Left ventricle myocardium inferior (tissue), 1 donor: ENCODE measurements at places on chromosomes 3 and 15. TPM values are rescaled to one million over a fixed set of nuclear protein-coding genes. Genes with fewer than 3 reads are reported as not detected.
A peak's percentile ranks its signal among the peaks of the same experiment; 100 is the strongest.

Gene PLA2G4D
- not detected for total RNA-seq

Gene REC114
- total RNA-seq, result 1.4 TPM

Gene MYEF2
- total RNA-seq, result 11.9 TPM

Gene KLHL40
- total RNA-seq, result 0.22 TPM

Gene RLBP1
- not detected for total RNA-seq

Gene NPAP1
- not detected for total RNA-seq

DNA sequence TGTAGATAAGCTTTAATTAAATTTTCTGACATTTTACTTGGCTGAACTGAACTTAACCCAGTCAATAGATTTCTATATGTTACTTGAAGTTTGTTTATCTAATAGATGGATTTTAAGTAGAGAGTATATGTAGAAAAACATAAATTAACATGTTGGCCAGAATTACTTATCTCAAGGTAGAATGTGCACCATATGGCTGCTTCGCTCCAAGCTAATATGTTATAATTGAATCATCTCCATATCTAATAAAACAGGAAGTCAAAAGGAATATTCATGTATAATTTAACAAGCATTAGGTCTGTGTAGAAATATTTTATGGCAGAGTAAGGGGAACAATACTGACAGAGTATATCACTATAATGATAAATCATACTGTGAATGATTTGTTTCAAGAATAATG, 650.7 kb upstream of the ALCAM start:
- DNase-seq, result no peak

DNA sequence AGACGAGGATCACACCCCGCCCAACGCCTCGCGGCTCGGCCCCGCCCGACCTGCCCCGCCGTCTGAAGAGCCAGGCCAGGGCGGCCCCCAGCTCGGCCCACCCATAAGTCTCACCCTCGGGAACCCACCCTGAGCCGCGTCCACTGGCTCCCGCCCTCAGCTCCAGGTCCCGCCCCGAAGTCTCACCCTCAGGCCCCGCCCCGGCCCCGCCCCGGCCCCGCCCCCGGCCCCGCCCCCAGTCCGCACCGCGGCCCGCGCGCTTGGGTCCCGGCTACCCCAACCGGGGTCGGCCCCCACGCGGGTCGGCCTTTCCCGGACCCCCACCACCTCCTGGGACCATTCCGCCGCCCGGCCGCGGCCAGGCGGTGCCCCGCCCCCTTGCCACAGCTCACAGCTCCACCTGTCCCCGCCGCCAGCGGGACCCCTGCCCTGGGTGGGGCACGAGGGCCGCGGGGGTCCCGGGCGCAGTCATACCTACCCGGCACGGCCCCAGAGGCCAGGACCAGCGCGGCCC, 489 bp downstream of the CSPG5 start:
- DNase-seq, result peak; percentile 28

DNA sequence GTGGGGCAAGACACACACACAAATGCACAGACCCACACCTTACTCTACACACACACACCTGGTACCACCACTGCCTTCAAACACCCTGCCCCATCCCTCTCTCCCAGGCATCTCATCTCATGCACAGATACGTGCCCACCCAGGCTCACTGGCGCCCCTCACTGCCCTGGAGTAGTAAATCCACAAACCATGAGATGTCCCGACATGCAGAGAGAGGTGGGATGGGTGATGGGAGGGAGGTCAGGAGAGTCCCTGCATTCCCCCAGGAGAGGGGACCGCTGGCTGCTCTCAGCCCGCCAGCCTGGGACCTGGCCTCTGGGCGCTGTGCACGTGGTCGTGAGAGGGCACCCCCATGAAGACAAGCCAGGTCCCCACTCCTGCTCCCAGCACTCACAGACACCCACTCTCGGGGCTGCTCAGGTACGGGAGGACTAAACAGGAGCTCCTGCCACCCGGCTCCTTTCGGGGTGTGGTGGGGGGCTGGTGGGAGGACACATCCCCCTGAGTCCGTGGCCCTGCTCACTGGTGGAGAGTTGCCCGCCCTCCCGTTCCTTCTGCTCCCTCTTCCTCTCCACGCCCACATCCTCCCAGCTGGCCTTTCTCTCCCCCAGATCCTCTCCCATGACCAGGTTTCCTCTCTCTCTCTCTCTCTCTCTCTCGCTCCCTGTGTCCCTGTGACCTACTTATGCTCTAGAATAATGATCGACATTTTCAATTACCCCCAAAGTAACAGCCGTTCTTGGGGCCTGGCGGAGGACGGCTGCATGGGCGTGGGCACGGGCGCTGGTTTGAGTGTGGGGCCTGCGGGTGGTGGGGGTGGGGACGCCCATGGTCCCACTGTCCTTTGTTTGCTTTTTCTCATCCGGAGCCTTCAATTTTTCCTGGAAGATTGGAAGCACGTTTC, 18.9 kb upstream of the CSPG4 start:
- peak; percentile 63 for DNase-seq

DNA sequence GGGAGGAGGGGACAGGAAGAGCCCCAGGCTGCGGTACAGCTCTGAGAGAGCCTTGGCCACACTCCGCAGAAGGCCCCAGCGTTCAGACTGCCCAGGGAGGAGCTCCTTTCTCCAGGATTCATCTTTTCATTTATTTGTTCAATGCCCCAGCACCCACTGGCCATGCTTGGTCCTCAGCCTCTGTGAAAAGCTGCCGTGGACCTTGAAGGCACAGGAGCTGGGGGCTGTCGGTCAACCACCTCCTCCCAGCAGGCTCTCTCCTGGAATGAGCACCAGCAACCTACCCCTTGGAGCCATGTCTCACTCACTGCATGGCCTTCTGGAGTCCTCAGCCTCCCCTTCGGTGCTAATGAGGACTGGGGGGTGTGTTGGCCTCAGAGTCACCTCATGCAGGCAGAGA, 21.6 kb upstream of the PRR23E start:
- DNase-seq, result no peak

DNA sequence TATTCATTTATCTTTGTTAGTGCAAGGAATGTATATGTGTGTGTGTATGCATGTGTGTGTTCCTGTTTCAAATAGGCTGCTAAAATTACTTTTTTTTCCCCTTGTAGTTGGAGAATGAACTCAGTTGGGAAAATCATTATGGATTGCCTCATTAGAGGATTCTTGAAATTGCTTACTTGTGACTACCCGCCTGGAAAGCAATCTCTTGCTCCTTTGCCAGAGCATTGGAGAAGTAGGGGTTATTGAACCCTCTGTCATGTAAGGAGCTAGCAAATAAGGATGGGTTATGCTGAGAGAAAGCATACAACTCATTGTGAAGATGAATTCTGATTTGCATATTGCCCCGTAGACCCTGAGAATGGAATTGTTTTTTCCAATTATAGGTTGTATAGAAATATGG, 474.5 kb downstream of the CADM2 start:
- DNase-seq, result no peak

DNA sequence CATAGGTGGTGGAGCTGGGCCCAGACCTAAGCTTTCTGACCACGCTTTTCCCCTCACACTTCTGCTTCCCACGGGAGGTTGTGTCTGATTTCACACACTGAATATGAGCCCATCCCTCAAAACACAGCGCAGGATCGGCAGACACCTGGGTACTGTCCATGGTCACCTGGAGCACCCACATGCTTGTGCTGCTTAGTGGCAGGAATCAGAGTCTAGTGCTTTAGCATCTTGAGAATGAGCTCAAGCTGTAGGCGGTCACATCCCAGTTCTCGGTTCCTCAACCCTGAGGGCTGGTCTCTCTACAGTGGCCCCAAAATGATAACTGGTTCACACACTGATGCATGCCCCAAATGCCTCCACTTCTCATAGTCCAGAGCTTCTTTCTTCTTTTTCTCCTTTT, 111.0 kb downstream of the SEMA5B start:
- DNase-seq, result no peak

GRCh38 chr3:39460677-39461076, 6.8 kb upstream of the MOBP start:
- DNase-seq, result no peak

- no peak for DNase-seq
Measured at GRCh38 chr15:44215594-44215993, 20.5 kb upstream of the FRMD5 start.

DNA sequence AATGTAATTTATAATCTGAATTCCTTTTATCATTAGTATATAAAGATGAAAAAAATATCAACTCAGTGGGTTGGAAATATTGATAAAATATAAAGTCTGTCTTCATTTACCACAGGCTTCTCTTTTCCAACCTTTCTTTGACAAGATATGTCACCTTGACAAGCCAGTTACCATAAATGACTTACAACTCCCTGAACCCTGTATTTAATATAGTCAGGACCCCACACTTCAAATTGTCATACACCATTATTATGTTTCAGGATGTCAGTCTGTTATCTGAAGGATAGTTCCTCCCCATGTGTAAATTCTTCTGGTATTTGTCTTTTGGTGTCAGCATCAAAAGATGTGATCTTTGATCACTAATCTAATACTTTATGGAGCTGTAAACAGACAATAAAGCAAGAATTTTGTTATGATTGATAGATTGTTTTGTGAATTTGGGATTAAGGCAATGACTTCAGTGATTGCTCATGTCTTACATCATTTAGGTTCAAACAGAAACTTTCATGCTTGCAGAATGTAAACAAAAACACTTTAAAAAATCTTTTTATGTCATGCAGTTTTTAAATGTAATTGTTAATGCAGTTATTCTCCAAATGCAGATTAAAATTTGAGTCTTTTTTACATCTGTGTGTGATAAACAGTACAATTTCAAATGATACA, 503.5 kb upstream of the BCHE start:
- DNase-seq, result no peak

DNA sequence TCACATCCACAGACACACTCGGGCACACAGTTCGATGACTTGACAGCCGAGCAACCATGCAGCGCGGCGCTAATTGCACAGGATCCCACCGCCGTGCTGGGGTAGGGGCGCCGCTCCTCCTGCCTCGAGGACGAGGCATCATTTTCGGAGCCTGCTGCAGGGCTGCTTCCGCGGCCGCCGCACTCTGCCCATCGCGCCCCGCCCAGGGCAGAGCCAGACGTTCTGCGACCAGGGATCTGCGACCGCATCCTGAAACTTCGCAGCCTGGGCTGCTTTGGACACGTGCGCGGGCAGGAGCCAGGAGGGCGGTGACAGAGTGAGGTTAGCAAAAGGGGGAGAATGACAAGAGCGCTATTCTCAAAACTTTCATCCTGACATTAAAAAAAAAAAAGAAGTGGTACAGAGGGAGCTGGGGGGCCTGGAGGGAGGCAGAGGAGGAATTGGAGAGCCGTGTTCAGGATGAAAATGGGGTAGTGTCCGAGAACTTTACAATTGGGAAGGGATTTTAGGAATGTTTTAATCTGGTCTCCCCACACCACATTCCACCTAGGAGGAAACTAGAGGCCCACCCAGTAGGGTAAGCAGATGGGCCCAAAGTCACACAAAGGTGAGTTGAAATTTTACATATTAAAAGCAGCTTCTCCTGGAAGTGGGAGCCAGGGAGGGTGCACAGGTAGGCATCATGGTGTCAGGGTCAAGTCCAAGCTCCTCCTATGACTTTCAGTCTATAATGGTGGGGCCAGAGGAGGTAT, 15.9 kb downstream of the IGDCC3 start:
- DNase-seq, result no peak

GRCh38 chr3:50442945-50443579, 60.4 kb downstream of the CACNA2D2 start:
- no peak for DNase-seq

- no peak for DNase-seq
Measured at GRCh38 chr15:78237146-78237545, 2.8 kb upstream of the ACSBG1 start.

DNA sequence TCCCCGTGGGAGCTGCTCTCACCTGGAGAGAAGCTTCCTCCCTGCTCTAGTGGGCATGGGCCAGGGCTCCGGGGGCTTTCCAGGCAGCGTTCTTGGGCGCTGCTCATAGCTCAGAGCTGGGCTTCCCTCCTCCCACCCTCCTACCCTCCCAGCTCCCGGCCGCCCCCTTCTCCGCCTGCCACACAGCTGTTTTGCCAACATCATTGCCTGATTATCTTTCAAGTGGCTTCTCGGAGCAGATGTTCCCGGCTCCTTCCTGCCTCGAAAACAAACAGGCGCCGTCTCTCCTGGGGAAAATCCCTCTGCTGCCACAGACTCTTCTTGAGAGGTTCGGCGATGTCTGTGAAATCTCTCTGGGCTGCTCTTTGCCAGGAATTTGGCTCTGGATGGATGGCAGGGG, 195.6 kb downstream of the RPLP1 start:
- no peak for DNase-seq

- no peak for DNase-seq
Measured at GRCh38 chr3:31132132-31132769, 237.8 kb upstream of the GADL1 start.

DNA sequence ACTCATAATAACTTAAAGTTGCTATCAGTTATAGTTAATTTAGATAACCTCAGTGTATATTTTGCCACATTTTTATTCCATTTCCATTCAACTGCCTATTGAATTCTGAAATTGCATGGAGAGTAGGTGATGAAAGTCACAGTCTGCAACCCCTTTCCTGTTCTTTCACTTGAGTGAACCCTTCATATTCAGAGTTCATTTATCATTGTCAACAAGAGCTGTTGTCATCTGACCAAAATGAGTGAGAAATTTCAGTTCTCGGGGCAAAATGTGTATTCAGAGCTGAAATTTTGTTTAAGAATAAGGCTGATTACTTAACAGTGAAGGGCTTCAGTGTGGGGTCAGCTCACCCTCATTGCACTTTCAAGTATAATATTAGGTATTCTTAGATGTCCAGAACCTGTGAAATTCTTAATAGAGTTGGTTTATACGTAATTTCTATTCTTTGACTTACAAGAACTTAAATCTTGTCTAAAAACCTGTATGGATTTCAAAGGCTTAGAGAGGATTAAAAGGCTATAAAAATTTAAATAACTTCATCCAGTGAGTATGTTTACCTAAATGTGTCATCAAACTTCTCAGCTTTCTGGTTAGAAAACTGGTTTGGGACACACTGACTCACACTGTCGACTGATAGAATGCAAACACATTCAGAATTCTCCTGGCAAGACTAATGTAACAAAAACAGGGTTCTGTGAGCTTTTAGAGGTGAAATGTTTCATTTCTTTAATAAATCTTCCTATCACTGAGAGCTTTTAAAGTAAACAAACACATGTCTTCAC, 92.2 kb downstream of the CMSS1 start:
- no peak for DNase-seq

- no peak for DNase-seq
Measured at GRCh38 chr3:138297059-138297607, 32.5 kb downstream of the NME9 start.

DNA sequence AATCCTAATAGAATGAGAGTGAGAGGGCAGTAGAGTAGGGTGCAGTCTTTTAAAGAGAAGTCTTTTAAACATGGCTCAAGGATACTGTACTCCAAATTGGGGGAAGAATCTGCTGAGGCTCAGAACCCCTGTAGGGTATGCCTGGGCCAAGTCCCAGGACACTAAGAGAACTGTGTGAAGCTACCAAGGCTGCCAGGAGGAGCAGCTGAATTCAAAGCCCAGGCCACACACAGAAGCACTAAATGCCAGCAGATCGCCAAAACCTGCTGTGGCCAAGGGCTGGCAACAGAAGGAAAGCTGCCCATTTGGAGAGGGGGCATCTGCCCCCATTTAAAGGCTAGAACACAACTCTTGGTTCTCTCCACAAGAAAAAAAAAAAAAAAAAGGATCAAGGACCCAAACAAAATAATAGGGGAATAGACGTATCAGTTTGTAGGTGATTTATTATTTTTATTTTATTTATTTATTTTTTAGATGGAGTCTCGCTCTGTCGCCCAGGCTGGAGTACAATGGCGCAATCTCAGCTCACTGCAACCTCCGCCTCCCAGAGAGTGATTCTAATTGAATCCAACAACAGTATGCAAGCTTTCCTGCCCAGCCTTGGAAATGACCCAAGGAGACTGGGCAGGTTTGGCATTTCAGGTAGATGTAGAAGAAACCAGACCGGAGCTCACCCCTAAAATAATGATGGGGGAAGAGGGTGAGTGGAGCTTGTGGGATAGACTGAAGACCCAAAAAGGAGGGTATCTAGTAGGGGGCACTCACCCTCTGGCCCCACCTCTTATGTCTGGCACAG, 279.0 kb upstream of the WNT5A start:
- no peak for DNase-seq
